ENCODE measurements at places on chromosomes 16 and 17.

DNA sequence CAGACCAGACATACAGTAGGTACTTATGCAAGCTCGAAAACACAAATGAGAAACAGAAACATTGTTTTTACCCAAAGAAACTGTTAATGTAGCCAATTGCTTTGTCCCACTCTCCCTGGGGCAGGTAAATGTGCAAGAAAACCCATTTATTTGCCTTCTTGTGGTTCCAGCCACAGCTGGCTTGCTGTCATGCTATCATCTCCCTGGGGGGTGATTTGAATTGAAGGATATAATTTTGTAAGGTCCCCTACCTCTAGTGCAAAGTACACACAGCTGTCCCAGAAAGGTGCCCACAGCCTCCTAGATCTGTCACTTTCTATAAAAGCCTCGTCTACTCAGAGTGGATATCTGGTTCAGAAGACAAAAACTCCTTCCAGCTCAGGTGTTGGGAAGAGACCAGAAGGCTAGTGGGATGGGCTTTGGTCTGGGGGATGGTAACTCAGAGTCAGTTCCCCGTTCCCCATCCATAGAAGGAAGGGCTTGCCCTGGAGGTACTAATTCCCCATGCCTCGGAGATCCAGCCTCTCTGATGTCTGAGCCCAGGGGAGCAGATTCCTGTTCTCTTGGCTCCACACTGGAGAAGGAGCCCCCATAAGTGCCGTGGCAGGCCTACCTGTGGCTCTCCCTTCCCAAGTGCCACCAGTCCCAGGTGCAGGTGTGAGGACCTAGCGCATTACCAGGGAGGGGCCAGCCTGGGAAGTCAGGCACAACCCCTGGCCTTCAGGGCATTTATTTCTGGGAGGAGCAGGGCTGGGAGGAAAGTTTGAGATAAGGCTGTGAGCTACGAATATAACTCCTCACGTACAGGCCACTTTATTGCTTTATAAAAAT is 2.4 kb upstream of the PRR15L start:
- DNase-seq = no peak

DNA sequence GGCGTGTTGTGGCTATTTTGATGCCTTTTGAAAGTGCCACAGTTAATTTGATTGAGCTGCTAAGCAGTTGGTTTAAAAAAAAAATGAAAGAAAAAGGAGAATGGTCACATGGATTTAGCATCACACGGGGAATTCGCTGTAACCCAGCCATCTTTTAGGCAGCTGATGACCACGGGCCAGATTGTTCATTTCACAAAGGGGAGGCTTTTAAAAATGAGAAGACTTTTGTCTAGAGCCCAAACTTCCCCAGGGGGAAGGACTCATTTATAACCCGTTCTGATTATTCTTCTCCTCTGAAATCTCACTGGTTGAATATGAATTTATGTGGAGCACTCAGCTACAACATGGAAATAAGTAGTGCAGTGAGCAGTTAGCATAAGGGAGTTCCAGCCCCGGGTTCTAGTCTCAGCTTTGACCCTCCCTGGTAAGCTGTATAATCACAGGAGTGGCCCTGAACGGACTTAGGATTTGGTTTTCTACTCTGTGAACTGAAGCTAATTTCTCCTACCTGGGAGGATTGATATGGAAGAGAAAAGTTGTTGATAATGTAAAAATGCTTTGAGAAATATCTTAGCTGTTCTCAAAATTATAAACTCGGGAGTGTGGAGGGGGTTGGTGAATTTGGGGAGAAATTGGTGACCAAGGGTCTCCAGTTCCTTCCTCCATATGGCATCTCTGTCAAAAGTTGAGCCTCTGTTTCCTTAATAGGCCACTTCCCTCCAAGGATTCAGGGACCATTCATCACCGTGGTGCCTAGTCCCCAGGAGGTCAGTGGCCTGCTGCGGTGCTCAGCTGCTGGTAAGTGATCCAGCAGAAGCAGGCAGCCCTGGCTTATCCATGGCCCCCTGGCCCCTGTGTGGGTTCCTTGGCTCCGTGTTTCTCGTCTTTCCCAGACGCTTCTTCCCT is 76.4 kb upstream of the TBX2 start:
- no peak for DNase-seq

DNA sequence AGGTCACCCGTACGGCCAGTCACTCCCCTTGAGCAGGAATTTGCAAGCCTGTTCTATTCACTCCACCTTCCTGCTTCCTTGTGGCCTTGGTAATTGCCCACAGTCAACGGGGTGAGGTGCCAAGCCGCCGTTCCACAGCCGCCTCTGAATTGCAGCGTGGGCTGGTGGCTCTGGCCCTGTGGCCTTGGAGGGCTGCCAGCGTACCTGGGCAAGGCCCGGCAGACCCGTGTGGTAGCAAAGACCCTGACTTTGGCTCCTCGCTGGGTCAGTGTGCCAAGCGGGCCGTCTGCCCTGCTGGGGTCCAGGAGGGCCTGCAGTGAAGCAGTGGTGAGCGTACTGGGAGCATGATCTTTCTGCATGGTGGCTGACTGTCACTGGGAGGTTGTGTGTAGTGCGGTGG is 3.6 kb downstream of the BANP start:
- no peak for DNase-seq

DNA sequence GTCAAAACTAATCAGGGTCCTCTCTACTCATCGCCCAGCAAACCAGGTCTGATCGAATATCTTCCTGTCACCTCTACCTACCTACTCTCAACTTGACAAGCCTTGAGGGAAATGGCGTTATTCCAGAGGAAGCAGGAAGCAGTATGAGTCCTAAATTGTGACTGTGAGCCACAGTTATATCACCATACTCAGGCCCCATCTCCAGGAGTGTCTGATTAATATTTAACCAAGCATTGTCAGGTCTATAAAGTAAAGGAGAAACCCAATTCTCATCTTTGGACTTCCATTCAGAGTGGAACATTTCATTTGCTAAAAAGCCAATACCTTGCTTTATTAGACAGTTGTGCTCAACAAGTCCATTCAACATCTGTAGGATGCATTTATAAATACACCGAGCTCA is 17.8 kb upstream of the CLEC3A start:
- no peak for DNase-seq

DNA sequence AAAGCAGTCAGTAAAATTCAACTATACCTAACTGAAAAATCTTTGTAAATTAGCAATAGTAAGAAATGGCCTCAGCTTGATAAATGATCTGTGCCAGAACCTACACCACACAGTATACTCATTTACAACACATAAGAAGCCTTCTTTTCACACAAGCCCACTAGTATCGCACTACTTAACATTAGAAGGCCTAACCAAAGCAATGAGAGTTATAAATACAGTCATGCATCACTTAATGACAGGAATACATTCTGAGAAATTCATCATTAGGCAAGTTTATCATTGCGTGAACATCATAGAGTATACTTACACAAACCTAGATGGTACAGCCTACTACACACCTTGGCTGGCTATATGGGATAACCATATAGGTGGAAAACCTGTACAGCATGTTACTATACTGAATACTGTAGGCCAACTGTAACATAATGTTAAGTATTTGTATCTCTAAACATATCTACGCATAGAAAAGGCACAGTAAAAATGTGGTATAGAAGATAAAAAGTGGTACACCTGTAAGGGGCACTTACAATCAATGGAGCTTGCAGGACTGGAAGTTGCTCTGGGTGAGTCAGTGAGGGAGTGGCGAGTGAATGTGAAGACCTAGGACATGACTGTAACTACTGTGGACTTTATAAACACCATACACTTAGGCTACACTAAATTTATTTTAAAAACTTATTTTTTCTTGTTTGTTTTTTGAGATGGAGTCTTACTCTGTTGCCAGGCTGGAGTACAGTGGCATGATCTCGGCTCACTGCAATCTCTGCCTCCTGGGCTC is 126.5 kb upstream of the CORO6 start:
- no peak for DNase-seq

DNA sequence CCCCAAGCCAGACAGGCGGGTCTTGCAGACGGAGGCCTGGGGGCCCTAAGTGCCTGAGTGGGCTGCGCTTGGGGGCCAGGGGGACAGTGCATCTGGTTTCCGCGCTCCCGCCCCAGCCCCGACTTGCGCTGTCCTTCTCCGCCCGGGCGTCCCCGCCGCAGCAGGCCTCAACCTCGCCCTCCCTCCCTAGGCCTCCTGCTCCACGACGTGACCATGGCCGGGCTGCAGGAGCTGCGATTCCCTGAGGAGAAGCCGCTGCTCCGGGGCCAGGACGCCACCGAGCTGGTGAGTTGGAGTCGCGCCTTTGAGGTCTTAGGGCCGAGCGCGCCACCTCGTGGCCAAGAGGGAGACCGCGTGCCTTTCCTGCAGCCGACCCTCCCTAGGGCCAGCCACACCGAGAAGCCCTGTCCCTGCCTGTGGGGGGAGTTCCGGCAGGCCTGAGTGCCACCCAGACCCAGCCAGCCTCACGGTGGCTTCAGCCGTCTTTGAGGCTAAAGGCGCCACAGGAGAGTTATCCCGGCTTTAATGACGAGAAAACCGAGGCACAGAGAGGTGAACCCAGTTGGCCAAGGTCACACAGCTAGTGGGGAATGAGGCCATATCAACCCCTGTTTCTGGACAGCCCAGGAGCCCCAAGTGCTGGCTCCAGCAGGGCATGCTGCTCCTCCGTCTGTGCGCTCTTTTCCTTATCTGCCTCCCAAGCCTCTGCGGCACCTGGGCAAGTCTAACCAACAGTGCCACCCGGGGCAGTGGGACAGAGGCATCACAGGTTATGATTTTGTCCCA is 12.2 kb upstream of the NDRG4 start:
- DNase-seq = peak; percentile 63

DNA sequence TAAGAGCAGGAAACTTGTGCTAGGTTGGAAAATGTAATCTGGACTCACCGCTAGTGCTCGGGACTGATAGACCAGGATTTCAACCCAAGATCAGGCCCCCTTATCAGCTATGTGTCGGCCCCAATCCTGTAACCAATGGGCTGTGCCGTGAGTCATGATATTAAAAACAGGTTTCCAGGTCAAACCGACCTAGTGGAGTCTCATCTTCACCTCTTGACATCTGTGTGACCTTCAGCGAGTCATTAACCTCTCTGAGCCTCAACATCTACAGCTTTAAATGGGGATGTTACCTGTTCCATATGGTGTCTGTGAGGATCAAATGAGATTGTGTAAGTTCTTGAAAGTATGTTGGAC is 512 bp downstream of the PMM2 start:
- no peak for DNase-seq

GRCh38 chr17:81033535-81034167 is 1.3 kb upstream of the BAIAP2 start:
- DNase-seq = no peak

DNA sequence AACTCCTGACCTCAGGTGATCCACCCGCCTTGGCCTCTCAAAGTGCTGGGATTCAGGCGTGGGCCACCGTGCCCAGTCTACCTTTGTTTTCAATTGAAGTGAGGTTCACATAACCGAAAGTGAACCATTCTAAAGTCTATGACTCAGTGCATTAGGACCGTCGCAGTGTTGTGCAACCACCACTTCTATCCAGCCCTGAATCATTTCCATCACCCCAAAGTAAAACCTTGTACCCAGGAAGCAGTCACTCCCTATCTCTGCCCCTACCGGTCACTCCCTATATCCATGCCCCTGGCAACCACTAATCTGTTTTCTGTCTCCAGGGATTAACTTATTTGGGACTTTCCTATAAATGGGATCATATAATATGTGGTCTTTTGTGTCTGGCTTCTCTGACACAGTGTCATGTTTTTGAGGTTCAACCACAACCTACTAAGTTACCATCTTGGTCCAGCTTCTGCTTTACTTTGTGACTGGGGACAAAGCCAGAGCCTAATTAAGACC is 28.3 kb upstream of the CDC42EP4 start:
- DNase-seq = peak; percentile 69

DNA sequence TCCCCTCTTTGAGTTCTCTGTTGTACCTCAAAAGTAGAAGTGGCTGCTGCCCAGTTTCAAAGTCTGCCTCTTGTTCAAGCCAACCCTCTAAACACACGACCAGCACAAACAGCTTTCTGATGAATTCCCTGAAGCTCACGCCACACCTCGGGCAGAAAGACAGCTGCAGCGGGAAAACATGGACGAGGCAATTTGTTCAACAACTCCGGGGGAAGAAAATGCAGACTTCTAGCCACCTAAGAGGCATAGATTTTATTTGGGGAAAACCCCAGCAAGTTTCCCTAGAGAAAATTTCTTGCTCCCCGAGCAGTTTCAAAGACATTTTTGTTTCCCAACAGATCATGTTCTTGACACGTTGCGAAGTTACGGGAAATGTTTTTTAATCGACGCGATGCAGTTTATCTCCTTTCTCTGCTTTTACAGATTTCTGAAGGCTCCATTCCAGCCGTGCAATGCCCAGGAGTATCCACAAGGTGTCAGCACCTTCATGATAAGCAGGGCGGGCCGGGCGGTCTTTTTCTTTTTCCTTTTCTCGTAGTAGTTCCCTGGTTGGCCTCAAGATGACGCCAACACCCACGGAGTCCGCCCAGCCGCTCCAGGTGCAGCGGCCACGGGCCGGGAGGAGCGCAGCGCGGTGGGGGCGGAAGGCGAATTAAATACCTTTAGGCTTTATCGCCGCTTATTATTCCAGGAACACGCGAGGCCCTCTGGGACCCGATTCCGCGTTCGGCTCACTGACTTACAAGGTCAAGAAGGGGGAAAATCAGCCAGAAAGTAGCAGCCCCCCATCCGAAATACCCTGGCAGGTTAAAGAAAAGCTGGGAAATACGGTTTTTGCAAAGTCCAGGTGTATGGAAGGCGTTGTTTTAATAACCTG is 2.9 kb upstream of the FOXC2 start:
- peak; percentile 89 for DNase-seq

GRCh38 chr16:56075732-56076388 is 115.4 kb upstream of the GNAO1 start:
- DNase-seq = no peak

GRCh38 chr17:4476511-4477070 is 22.1 kb upstream of the SPNS2 start:
- no peak for DNase-seq

DNA sequence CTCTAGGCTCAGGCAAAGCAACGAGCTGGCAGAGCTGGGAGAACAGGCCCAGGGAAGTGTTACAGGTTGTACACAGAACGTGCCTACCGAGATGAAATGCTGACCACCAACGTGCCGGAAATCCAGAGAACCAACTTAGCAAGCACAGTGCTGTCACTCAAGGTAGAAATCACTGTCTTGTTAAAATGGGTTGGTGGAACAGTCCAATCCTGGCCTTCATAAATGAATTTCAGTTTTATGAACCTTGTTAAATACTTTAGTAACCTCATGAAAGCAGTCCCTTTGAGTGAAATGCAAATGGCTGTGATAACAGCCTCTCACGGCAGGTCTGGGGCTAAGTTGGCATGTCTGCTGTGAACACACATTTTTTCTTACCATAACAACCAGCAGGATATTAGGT is 29.0 kb downstream of the ETV4 start:
- DNase-seq = no peak

DNA sequence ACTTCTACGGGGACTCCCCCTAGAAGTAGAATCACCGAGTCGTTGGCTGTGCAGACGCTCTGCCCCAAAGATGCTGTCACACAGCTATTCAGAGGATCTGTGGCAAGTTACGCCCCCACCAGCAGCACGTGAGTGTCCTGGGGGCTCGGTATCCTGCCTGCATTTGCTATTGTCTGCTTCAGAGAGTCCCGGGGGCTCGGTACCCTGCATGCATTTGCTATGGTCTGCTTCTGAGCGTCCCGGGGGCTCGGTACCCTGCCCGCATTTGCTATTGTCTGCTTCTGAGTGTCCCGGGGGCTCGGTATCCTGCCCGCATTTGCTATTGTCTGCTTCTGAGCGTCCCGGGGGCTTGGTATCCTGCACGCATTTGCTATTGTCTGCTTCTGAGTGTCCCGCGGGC is 23.8 kb upstream of the ZNF469 start:
- no peak for DNase-seq

- DNase-seq = no peak
These were observed 201.4 kb upstream of the CHMP6 start for GRCh38 chr17:80790021-80790765.

- no peak for DNase-seq
These were observed 370.1 kb upstream of the PMFBP1 start for GRCh38 chr16:72542102-72542501.

Measured in CD4-positive, alpha-beta T cell treated with Interleukin-1 beta for 1 hour (primary cell).